ENCODE measurements at places on chromosomes 12 and 14.

- no peak for DNase-seq
Measured at GRCh38 chr14:28975084-28975483, 208.5 kb downstream of the FOXG1 start.

- no peak for DNase-seq
Measured at GRCh38 chr12:120224304-120225199, 23.6 kb upstream of the RPLP0 start.

DNA sequence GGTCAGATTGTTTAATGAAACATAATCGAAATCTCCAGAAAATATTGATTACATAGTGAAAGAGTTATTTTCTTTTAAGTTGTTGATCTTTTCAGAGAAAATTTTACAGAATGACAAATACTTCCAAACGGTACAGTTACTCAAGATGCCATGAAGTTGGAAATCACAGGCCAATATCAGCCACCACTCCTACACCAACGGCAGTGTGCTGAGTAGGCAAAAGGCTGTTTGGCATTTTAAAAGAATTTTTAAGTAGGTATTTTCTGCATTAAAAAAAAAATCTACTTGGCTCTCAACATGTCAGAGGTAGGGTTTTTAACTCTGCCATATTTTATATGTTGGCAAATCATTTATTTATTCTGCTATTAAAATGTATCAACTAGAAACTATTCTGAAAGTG lies 21.7 kb downstream of the SLC38A4 start:
- no peak for DNase-seq

- no peak for DNase-seq
Measured at GRCh38 chr12:68113644-68114043, 45.9 kb downstream of the IFNG start.

DNA sequence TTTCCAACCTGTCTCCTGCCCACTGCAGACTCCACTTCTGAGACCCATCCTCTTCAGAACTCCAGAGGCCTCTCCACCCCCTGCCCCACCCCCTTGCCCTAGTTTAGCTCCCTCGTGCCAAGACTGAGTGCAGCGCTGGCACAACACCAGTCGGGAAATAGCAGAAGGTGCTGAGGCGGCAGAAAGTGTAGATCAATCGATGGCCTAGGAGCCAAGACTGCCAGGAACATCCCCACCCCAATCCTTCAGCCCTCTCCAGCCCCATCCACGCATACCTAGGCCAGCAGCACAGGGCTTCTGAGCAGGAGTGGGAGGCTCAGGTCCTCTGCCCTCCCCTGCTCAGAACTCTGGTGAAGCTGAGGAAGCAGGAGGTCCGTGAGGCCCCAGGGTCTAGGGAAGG lies 1.1 kb downstream of the CPNE6 start:
- DNase-seq, result no peak

- no peak for DNase-seq
Measured at GRCh38 chr12:40031965-40032364, 73.9 kb downstream of the SLC2A13 start.

GRCh38 chr12:113170457-113170856 lies 14.8 kb downstream of the DDX54 start:
- no peak for DNase-seq

- no peak for DNase-seq
Measured at GRCh38 chr14:89139404-89140247, 277.4 kb downstream of the FOXN3 start.

- DNase-seq, result no peak
Measured at GRCh38 chr14:39087493-39087892, 15.5 kb downstream of the SEC23A start.
